Lung (tissue), 17 donors: ENCODE measurements at places on chromosomes 2 and 18. TPM values are rescaled to one million over a fixed set of nuclear protein-coding genes. Genes with fewer than 3 reads are reported as not detected.

Gene M1AP
- total RNA-seq, result 0.94 TPM

Gene HK2
- total RNA-seq, result 13.6 TPM

Gene OSR1
- 36.2 TPM for total RNA-seq

- peak; percentile 64 for DNase-seq
- no peaks in the 10 kb centered on the region for H3K27me3 ChIP-seq
- H3K27ac ChIP-seq, result no peak overlapping the region
- peak overlapping the region; percentile 71 for H3K4me3 ChIP-seq
- peaks cover 5% of the 10 kb centered on the region for H3K36me3 ChIP-seq
These were observed 745 bp downstream of the MSH2 start for GRCh38 chr2:47403609-47404193.

- H3K36me3 ChIP-seq, result no peaks in the 10 kb centered on the region
- no peaks in the 10 kb centered on the region for H3K27me3 ChIP-seq
- no peak for DNase-seq
- H3K4me3 ChIP-seq, result no peak overlapping the region
These were observed 24.8 kb downstream of the GNLY start for GRCh38 chr2:85718885-85719492.

GRCh38 chr2:188931361-188931760 lies 42.8 kb upstream of the COL3A1 start:
- H3K36me3 ChIP-seq, result no peaks in the 10 kb centered on the region
- no peak for DNase-seq
- H3K27ac ChIP-seq, result no peak overlapping the region

DNA sequence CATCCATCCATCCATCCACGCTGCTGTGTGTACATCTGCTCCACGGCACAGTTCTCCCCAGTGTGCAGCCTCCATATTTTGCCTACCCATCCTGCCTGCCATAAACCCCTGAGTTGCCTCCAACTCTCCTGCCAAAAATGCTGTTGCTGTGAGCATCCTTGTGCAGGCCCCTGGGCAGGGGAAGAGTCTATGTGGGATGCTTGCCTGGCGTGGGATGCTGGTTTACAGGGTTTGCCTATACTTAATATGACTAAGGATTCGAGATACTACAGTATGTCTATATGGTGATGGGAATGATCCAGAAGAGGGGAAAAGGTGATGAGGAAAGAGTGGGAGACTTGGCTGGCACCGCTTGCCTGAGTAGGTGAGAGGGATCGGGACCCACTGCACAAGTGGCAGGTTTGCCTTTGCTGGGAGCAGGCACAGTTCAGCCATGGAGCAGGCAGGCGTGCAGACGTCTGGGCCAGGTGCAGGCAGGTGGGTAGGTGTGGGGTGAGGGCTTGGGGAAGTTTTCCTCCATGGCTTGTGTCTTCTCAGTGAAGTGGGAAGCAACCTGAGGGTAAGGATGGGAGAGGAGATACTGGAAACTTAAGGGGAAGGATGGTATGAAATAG lies 30.2 kb upstream of the FAHD2A start:
- no peaks in the 10 kb centered on the region for H3K36me3 ChIP-seq
- no peak for DNase-seq
- H3K27ac ChIP-seq, result no peak overlapping the region
- no peaks in the 10 kb centered on the region for H3K4me1 ChIP-seq
- no peaks in the 10 kb centered on the region for H3K27me3 ChIP-seq
- no peak overlapping the region for H3K4me3 ChIP-seq

- H3K36me3 ChIP-seq, result no peaks in the 10 kb centered on the region
- no peak overlapping the region for H3K27ac ChIP-seq
- no peaks in the 10 kb centered on the region for H3K4me1 ChIP-seq
- no peak for DNase-seq
- no peak overlapping the region for H3K4me3 ChIP-seq
These were observed 30.3 kb upstream of the GPR17 start for GRCh38 chr2:127615511-127616166.

GRCh38 chr2:40200366-40200915 lies 251.4 kb downstream of the SLC8A1 start:
- no peak overlapping the region for H3K4me3 ChIP-seq
- peaks cover 28% of the 10 kb centered on the region for H3K4me1 ChIP-seq
- DNase-seq, result no peak
- H3K27ac ChIP-seq, result no peak overlapping the region
- H3K27me3 ChIP-seq, result no peaks in the 10 kb centered on the region
- H3K36me3 ChIP-seq, result no peaks in the 10 kb centered on the region
